Stimulated activated CD8-positive, alpha-beta memory T cell treated with anti-CD3 and anti-CD28 coated beads, Interleukin-7, amount 100 ng/mL, for 4 hours (primary cell): ENCODE measurements at places on chromosomes 2 and 18.

DNA sequence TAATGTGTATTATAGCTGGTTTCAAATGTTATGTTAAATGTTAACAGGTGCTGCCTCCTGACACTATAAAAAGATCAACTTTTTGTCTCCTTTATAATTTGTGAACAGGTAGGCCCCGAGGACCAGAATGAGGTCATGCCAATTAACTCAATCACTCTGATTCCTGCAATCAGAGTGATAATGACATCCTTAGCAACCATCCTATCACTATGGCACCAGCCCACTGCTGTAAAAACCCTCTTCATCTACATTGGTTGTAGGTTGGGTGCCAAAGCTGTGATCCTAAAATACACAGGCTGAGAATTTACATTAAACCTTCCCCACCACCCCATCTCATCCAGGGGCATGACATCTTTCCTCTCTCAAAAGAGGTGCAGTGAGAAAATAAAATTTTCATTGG is 103.5 kb downstream of the CPO start:
- no peak for DNase-seq

- DNase-seq = no peak
Measured at GRCh38 chr2:43344868-43345373, 118.5 kb upstream of the ZFP36L2 start.

DNA sequence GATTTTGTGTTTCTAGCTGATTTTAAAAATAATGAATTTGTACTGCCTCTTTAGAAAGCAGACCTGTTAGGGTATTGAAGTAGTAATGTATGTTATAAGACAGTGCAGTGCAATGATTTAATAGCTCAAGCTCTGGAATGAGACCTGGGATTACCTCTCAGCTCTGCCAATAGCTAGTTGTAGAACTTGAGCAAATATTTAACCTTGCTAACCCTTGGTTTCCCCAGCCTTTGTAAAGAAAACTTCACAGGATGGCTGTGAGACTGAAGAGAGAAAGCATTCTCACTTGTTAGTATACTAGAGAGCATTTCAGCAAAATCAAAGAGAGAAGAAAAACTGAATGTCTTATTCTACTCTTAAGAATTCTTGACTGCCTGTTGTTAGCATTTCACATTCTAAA is 293.9 kb downstream of the KIAA1328 start:
- no peak for DNase-seq

DNA sequence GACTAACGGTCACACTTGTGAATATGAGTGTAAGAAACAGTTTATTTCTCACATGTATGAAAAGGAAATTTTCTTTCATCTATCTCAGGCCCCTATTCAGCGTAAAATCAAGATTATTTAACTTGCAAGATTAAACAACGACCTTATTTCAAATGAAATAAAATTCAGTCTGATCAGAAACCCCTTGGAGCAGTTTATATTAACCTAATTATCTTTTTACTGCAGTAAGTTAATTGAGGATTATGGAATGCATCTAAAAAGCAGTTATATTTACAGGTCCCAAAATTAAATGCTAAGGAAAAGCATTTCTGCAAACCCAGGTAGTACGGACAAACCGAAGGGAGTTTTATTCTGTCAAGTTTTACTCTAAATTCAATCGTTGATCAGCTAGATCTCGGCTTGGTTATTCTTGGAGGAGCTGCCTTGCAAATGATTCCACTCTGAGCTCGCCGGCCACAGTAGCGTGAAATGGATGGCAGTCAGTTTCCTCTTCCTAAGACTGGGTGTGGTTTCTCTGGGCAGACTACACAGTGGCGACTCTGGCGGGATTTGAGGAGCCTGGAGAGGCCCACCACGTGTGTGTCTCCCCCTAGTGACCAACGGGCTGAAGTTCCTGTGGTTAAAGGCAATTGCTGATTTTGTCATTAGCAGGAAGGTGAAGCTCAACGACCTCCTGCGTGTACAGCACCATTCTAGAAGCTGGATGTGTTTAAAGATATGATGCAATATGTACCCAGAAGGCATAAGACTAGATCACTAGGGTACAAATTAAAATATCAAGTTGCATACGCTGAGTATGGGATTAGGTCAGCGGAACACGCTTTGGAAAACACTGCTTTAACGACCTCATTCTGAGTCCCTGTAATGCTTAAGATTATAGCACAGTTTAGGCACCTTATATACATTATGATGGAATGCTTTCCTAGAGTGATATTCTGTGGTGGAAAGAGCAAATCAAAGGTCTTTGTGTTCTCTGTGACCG is 36.4 kb downstream of the PRKRA start:
- peak; percentile 62 for DNase-seq

DNA sequence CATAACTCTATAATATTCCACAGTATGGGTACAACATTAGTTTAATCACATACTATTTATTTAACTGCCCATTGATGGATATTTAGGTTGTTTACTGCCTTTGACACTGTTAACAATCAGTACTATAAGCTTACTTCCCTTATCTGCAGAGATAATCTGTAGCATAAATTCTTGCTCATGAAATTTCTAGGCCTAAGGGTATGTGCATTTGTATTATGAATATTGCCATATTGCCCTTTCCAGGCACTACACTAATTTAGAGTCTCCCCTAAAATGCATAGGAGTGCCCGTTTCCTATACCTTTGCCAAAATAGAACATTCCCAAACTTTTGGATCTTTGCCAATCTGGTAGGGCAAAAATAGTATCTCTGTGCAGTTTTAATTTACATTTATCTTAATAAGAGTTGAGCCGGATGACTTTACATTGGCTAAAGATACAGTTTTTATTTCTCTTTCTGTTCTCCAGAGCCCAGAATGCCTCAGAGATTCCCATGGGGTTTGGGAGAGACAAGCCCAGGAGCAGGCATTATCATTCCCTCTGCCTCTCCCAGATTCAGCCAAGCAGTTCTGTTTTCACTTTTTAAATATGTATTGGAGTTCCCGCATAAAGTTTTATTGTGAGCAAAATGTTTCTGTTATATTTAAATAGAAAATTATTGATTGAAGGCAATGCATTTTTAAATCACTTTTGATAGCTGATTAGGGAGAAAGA is 102.8 kb downstream of the CAPN13 start:
- DNase-seq = no peak

DNA sequence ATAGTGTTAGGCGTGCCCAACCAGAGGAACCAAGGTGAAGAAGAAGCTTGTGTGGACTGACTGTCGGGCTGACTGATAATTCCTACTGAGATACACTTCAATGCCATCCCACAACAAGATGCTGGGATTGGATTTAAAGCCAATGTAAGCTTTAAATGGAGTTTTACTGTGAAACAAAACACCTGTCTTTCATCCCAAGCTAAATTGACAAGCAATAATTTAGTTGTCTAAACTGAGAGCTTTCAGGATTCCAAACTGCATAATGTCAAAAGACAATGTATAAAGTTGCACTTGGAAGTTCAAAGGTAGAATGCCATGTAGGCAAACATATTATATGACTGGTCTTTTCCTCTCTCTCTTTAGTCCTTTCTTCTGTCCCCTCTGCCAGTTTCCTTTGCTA is 1025.3 kb upstream of the FANCL start:
- DNase-seq = no peak

DNA sequence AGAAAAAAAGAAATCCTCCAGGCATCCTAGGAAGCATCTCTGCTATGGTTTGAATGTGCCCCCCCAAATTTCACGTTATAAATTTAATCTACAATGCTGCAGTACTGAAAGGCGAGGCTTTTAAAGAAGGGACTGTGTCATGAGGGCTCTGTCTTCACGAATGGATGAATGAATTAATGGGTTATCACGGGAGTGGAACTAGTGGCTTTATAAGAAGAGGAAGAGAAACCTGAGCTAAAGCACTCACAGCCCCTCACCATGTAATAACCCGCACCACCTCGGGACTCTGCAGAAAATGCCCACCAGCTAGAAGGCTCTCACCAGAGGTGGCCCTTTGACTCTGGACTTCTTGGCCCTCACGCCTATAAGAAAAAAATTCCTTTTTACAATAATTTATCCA is 27.6 kb downstream of the RNU4ATAC start:
- DNase-seq = no peak

DNA sequence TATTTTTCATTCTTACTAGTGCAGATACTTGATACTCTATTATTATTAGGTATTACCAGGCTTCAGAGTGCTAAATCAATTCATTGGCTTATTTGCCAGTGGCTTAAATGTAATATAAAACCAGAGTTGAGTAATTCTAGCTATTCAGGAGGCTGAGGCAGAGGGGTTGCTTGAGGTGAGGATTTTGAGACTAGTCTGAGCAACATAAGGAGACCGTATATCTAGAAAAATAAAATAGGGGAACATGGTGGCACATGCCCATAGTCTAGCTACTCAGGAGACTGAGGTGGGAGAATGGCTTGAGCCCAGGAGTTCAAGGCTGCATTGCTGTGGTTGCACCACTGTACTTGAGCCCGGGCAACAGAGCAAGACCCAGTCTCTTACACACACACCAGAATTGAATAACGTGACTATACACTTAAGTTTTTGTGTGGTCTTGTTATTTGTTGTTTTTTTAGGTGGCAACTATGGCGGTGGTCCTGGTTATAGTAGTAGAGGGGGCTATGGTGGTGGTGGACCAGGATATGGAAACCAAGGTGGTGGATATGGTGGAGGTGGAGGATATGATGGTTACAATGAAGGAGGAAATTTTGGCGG is 4.8 kb downstream of the HNRNPA3 start:
- no peak for DNase-seq

DNA sequence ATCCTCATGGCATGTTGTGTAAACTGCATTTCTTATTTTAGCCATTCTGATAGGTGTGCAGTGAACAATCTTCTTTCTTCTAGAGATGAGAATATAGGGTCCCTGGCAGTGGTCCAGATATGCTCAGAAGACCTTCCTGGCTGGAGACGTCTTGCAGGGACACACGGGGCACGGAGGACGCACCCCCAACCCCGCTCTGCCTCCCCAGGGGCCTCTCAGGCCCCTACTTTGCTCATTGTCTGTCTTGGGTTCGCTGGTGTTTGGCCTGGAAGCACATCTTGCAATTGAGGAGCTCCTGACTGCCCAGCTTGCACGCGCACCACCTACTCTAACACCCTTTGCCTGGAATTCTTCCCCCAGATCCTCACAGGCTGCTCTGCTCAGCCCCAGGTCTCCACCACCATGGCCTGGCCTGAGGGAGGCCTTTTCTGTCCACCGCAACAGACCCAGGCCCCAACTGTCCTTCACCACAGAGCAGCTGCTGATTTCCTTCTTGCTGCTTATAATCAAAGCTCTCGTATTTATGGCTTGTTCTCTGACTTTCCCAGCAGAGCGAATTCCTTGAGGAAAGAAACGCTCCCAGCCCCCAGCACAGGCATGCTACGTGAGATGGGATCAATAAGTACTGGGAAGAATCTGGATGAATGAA is 295.9 kb upstream of the HDAC4 start:
- no peak for DNase-seq

- no peak for DNase-seq
Measured at GRCh38 chr2:69577467-69578197, 65.9 kb downstream of the AAK1 start.

DNA sequence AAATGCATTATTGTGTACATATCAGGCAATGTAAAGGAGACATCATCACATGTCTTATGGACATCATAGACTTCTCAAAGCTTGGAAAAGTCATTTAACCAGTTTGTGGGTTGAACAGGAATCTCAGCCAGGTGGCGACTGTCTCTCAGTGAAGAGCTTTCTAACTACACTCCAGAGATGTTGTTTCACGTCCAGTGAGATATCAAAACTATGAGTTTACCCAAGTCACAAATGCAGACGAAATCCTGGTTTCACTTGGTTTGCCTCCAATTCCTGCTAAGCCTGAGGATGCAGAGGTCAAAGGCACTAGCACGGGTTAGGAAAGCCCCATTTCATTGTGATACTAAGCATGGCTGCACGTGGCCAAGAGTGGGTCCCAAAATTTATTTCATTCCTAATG is 384.5 kb upstream of the MEIS1 start:
- DNase-seq = no peak

- no peak for DNase-seq
Measured at GRCh38 chr2:215190588-215190987, 52.2 kb upstream of the ABCA12 start.

DNA sequence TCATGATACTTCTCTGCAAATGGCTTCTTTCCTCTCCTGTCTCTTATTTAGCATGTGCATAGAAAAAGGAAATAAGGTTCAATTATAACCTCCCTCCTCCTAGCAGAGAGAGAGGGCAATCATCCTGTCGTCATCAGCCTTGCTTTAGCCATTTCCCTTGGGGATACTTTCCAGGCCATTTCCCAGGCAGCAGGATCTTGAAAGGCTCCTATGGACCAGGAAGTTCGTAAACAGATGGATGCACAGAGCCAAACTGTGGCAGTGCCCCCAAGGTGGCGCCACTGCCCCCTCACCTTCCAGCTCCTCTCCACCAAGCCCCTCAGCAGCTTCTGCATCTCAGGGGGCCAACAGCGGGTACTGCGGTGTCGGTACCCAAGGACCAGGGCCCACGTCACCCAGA is 157.4 kb downstream of the DTNA start:
- no peak for DNase-seq

DNA sequence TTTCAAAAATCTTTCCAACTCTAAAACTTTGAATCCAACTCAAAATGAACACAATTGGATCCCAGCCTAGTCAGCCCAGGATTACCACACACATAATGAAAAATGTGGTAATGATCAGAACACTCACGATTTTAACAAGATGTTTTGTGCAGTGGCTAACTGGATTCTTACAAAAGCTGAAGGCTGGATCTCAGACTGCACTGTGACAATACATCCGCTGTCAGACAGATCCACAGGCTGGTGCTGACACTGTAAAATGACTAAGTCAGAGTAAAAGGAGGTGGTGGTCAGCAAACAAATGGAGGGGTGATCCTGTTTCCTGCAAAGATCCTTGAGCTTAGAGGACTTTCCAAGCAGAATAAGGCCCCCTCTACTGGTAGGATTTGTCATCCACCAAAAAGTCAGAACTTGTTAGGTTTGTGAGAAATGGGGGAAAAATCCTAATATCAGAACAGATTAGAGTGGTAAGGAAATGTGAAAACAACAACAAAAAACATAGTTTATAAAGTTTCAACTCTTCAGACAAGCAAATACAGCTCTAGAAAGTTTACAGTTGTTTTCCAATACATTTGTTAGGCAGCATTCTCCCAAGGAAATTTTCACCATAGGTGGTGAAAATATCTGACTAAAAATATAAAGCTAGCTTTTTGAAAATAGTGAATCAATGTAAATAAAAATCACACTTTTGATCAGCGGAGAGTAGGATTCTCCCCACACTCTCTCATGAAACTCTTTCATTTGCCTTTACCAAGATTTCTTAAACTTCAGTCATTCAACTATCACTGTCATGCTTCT is 211.9 kb downstream of the AGPS start:
- no peak for DNase-seq

- DNase-seq = no peak
Measured at GRCh38 chr2:158297606-158298005, 158.9 kb downstream of the CCDC148 start.

GRCh38 chr18:3060667-3061580 is 48.0 kb upstream of the LPIN2 start:
- peak; percentile 19 for DNase-seq

GRCh38 chr18:26621161-26622026 is 73.0 kb upstream of the KCTD1 start:
- no peak for DNase-seq

GRCh38 chr2:117952228-117952627 is 61.6 kb downstream of the CCDC93 start:
- no peak for DNase-seq
